ENCODE measurements at places on chromosomes 7 and 10.

DNA sequence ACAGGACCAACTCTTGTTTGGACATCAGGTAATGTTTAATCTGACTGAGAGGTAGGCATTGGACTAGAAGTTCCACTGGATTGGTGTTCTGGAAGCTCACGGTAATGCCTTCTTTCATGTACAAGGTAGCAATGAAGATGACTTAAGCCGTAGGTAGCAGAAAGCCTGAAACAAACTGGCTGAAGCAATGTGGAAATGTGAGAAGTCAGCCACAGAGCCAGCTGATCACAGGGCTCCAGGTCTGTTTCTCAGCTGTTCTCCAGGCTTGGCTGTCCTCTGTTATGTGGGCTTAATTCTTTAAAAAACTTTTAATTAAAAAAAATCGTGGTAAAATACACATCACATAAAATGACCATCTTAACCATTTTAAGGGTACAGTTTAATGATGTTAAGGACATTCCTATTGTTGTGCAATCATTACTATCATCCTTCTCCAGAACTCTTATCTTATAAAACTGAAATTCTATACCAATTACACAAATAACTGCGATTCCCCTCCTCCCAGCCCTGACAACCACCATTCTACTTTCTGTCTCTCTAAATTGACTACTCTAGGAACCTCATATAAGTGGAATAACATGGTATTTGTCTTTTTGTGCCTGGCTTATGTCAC, 101.4 kb upstream of the ZNF32 start:
- DNase-seq, result no peak

GRCh38 chr10:44913350-44914081, 2.4 kb downstream of the TMEM72 start:
- DNase-seq, result no peak

DNA sequence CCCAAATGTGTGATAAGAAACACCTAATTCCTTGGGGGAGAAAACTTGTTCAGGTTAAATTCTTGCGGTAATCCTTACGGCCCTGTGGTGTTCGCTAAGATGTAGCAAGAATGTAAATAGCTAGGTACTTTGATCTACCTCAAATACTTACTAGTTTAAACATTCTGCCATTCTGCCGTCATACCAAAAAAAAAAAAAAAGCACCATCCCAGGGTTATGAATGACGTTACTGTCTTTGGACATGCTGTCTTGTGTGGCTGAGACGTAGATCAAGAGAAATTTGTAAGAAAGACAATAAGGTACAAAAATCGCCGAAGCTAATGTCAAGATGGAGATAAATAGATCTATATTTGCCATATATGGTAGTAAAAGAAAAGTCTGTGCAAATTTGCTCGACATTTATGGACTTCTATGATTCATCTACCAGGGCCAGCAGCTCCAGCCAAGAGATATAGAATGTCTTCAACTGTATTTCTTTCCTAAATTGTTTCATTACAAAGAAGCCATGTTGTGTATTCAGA, 195.6 kb downstream of the CUX1 start:
- DNase-seq, result no peak

DNA sequence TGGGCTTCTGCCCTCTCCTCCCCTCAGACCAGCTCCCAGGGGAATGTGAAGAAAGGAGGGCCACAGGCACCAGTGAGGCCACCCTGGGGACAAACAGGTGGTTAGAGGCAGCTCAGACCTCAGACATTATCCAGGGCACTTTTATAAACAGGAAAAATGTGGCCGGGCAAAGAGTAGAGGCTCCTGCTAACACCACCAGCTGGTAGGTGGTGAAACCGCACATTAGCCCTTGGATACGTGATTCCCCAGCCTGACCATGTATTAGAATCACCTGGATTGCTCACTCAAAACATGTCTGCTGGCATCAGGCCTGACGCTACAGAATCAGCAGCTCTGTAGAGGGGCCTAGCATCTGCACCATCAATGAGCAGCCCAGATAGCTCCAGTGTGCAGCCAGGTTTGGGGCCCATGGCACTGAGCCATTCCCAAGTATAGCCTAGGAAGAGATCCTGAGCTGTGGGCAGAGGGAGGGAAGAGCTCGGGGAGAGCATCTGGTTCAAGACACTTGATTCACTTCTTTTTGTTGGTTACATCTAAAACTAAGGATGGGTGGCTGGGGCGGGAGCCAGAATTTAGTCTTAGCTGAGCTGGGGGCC, 37.1 kb downstream of the GPR26 start:
- DNase-seq, result no peak

DNA sequence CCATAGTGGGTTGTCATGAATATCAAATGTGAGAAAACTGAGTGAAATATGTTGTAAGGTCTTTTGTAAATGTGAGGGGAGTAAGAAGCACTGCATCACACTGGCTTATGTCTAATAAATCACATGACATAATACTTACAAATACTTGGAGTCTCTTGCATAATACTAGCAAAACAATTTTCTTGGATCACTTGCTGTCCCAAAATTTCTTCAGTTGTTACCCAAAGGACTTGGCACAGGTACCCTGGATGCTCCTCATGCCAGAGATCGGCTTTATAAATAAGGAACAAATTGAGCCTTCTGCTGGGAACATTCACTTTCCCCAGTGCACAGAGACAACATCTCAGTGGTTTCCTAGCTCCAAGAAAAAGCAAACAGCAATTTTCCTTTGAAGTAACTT, 5.0 kb upstream of the LRIT2 start:
- no peak for DNase-seq

DNA sequence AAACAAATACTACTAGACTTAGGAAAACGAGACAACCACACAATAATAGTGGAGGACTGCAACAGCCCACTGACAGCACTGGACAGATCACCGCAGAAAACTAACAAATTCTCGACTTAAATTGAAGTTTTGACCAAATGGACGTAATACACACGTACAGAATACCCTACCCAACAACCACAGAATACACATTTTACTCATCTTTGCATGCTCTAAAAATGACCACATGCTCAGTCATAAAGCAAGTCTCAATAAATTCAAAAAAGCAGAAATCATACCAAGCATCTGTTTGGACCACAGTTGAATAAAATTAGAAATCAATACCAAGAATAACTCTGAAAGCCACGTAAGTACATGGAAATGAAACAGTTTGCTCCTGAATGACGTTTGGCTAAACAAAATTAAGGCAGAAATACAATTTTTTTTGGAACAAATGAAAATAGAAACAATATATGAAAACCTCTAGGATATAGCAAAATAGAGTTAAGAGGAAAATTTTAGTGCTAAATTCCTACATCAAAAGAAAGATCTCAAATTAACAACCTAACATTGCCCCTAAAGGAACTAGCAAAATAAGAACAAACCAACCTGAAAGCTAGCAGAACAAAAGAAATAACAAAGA, 30.6 kb downstream of the MAPK8 start:
- no peak for DNase-seq

DNA sequence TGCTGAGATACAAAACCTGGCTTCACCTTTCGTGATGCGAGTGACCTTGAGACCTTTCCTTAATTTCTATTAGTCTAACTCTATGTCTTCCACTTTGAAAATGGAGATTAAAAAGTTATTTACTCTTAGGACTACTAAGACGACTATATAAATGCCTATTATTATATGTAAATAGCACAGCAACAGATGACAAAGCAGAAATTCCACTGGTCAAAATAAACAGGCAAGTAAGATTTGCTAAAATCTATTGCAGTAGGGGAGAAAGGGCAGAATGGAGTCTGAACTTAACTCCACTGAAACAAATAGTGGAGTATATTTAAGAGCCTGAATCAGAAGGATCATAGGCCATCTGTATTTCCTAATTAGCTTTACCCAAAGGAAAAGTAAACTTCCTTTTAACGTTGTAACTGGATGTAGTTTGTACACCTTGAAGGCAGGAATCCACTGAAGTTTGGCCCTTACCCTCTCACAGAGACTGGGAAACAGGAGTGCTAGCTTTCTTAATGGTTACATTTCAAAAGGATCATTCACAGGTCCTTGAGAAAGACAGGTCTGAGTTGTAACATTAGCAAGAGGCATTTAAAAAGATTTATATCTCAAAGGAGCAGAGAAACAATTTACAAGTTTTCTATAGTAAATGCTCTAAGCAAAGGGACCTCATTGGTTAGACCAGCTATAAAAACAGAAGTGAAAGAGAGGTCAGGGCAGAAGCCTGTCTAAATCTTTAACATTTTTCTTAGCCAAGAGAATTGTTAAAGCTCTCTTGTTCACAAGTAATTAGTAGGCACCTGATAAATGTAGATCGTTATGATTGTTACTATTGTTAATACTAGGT, 332.5 kb downstream of the ZWINT start:
- DNase-seq, result no peak

DNA sequence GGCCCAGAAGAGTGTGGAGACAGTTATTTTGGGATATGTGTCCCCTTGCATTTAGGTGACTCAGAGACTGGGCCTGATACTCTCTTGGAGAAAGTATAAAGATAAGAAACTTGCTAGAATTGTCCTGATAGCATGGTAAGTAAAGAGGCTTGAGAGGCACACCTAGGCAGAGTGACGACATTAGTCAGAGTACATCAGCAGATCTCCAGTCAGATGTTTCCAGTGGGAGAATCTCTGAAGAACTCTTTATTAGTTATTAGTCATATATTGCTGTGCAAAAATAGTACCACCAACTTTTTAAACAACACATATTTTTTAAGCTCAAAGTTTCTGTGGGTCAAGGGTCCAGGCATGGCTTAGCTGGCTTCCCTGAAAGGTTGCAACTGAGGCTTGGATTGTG, 182.6 kb downstream of the NEBL start:
- DNase-seq, result no peak

DNA sequence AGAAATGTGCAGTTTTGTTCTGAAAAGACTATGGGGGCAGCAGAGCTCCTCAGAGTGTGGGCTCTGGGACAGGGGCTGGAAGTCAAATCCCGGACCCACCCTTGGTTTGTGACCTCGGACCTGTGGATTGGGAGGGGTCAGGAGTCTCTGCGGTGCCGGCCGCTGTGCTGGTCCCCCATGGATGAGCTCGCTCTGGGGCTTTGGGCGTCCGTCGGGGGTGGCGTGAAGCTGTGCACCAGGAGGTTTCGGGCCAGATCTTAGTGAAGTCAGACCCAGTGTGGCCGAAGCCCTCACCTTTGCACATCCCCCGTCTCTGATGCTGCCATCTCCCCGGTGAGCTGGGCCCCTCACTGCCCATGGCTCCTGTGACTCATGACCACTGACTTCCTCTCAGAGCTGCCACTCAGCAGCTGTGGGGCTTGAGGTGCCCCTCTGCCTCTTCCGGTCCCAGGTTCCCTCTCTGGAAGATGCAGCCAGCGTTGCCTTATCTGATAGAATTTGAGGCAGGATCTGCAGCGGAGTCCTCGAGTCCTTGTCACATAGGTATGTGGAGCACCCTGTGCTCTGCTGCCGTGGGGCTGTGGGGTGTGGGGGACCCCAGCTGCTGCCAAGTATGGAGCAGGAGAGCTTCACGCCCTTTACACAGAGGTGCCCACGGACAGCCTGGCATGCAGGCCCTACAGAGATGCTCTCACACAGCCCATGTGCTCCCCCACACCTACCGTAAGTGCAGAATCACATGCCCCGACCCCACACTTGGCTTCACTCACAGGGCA, 11.4 kb upstream of the SCART1 start:
- no peak for DNase-seq

GRCh38 chr7:43513251-43513650, 69.7 kb upstream of the STK17A start:
- DNase-seq, result no peak

GRCh38 chr7:20697351-20697750, 81.9 kb downstream of the ABCB5 start:
- no peak for DNase-seq

GRCh38 chr10:114258274-114258840, 19.3 kb downstream of the VWA2 start:
- no peak for DNase-seq

- DNase-seq, result no peak
Measured at GRCh38 chr10:112915590-112916572, 34.2 kb upstream of the TCF7L2 start.

GRCh38 chr10:69769395-69769992, 32.2 kb upstream of the COL13A1 start:
- no peak for DNase-seq

- DNase-seq, result no peak
Measured at GRCh38 chr10:108465871-108466641, 1301.5 kb upstream of the SORCS1 start.

DNA sequence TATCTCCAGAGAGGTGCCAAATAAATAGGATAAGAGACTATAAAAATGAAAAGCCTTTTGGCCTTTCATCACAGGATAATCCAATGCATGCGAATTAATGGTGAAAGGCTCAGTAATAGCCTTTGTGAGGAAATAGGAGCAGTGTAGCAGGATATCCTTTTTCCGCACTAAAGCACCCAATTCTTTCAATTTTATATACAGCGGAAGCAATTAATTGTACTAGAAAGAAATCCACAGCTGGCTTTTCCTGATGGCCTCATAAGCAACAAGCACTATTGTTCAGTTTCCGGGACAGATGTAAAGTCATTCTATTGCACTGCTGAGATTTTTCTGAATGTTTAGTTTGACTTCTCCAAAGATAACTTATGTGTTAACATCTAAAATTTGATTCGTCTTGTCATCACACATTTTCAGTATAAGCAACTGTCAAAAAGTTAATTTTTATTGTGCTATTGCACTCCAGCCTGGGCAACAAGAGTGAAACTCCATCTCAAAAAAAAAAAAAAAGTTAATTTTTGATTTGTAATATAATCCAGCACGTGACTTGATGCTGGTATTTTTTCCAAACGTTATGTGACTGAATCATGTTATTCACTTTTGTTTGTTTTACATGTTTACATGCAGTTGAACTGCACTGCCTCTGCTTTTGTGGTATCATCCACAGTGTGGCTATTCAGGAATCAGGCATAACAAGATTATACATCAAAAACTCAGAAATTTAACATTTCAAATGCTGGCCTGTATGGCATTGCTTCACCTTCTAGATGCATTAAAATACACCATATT, 8.4 kb upstream of the BMPR1A start:
- no peak for DNase-seq

All from NCI-H2081 treated with DMSO at 0.1 percent for 48 hours (cell line).